ENCODE measurements at places on chromosomes 7 and 10.

GRCh38 chr10:2616215-2616614, 451.1 kb upstream of the PFKP start:
- DNase-seq = no peak

GRCh38 chr10:110502851-110503301, 5.2 kb downstream of the DUSP5 start:
- no peak for DNase-seq

GRCh38 chr10:13956826-13957225, 370.1 kb downstream of the PRPF18 start:
- no peak for DNase-seq

- DNase-seq = no peak
Observed at GRCh38 chr7:30923774-30924413, 12.2 kb downstream of the AQP1 start.
